ENCODE measurements at places on chromosomes 11 and 22.

DNA sequence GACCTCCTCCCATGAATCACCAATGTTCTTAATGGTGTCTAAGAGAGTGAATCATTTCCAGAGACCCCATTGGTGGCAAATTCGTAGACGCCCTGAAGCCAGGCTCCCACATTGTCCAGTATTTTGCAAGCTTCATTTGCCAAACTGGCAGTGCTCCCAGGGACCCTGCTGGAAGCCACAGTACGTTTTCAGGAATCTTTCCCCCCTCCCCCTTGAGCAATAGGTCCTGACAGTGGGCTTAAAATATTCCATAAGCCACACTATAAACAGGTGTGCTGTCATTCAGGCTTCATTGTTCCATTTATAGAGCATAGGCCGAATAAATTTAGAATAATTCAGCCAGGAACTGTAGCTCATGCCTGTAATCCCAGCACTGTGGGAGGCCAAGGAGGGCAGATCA, 125.3 kb downstream of the MORC2 start:
- no peak for DNase-seq

GRCh38 chr11:32213223-32213622, 122.3 kb downstream of the RCN1 start:
- DNase-seq = no peak

DNA sequence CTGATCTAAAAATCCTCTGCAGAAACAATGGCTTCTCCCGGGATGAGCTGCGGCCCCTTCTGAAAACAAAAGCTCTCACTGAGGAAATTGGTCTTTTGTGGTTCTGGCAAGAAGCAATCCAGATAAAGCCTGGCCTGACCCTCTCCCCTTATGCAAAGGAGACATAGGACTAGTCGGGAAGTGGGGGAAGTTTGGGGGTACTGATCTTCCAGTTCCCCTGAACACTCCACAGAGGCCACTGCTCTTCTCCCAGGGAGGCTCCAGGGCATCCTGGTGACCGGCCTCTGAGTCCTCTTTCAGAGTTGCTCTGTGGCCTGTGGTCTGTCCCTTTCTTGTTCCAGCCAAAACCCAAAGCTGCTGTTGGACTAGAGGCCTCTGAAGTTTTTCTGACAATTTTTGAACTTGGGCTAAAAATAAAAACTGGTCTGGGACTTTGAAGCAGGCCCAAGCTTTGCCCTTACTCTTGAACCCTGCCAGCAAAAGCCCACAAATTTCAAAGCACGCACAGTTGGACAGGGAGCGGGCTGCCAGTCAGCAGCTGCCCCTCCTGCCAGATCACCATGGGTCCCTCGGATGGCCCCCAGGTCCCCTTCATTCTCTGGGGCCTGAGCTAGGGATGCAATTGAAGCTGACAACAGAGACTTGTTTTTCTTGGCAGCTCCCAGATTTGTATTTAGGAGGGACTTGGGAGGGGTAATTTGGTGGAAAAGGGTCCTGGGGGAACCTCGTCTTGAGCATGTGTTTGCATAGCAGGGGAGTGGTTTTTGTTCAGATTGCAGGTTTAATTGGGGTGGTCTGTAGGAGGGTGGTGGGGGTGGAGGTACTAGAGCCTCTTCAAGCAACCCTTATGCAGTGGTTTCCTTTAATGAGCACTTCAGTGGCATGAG, 381.6 kb upstream of the CADM1 start:
- no peak for DNase-seq

DNA sequence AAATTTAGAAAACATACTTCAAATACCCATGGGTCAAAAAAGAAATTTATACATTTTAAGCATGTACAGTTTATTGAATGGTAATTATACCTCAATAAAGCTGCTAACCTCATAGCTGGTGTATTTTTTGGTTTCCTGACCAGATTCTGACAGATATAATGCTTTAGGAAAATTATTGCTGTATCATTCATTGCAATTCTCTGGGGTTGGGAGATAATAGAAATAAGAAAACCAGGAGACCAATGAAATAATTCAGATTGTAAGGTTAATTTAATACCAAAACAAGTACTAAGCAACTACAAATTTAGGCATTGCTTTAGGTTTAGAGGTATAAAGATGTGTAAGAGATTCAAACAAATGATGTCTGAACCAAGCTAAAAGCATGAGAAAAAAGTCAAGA, 120.1 kb downstream of the ENTHD1 start:
- DNase-seq = no peak

DNA sequence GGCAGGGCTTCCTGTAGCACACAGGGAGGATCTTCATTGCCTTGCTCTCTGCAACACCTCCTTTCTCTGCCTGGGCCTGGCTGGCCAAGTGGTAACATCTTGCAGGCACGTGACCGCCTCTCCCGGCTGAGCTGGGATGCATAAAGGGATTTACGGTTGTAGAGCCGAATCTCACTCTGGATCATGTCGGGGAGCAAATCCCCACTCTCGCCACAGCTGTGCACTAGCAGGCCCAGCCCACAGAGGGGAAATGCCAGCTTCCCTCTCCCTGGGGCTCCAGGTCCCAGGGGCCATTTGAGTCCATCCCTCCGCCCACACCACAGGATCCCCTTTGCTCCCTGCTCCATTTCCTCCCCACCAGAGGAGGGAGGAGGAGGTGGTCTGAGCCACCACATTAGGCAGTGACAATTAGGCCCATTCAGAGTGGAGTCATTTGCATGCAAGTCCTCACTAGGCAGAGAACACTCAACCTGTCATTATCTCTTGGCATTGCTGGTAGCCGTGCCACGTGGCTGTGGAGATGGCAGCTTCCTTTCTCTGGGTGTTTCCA, 196.7 kb downstream of the DSCAML1 start:
- DNase-seq = no peak
